ENCODE measurements at places on chromosomes 5 and 9. TPM values are rescaled to one million over a fixed set of nuclear protein-coding genes. Genes with fewer than 3 reads are reported as not detected.

Gene PTPRD
- 84.0 TPM for total RNA-seq

Gene CBY3
- total RNA-seq: not detected

Gene KCNMB1
- total RNA-seq: 0.14 TPM

Gene ASB6
- 21.7 TPM for total RNA-seq

Gene CSF1R
- total RNA-seq: 1.4 TPM

Gene BTNL8
- total RNA-seq: not detected

GRCh38 chr9:9764821-9765220, 848.0 kb downstream of the PTPRD start:
- DNase-seq: peak; percentile 3
- H3K4me3 ChIP-seq: no peak overlapping the region
- no peak overlapping the region for H3K27ac ChIP-seq
- H3K36me3 ChIP-seq: no peaks in the 10 kb centered on the region
- H3K27me3 ChIP-seq: no peaks in the 10 kb centered on the region
- no peaks in the 10 kb centered on the region for H3K4me1 ChIP-seq

DNA sequence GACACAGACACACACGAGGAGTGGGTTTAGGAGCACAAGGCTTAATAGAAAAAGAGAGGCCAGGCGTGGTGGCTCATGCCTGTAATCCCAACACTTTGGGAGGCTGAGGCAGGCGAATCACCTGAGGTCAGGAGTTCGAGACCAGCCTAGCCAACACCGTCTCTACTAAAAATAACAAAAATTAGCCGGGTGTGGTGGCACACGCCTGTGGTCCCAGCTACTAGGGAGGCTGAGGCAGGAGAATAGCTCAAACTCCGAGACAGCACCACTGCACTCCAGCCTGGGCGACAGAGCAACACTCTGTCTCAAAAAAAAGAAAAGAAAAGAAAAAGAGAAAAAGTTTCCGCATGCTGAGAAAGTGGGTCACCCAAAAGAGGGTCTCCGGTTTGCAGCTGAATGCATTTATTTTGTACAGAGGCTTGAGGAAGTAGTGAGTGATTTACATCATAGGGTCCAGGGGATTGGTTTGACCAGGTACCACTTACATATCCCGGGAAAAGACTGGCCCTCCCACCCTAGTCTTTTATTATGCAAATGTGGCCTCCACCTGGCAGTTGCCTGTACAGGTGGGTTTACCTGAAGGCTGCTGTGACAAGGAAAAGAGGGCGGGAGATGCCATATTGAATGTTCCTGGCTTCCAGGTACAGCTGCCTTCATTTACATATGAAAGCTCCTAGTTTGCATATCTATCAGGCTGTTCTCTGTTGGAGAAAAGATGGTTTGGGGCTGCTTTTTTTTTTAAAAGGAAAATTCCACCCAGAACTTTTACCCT, 366.2 kb upstream of the GRAMD2B start:
- no peaks in the 10 kb centered on the region for H3K4me1 ChIP-seq
- no peak overlapping the region for H3K27ac ChIP-seq
- H3K27me3 ChIP-seq: no peaks in the 10 kb centered on the region
- DNase-seq: no peak

DNA sequence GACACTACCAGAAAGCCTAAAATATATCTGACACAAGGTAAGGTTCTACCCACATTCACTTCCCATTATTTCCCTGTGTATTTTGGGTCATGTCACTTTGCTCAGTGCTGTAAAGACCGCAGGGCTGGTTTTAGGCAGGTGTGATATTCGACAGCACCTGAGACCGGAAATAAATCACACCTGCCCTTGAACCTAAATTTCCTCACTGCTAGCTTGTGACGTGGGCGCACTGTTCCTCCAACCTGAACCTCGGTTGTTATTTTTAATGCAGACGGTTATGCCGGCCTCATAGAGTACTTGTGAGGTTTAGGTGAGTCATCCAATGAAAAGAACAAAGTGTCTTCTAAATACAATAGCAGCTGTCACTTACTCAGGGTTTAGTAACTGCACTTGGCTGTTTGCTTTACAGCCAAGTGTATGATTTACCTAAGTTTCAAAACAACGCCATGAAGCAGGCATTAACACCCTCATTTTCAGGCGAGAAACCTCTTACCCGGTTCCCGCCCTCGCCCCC, 20.7 kb upstream of the ZNF782 start:
- H3K27me3 ChIP-seq: peaks cover 21% of the 10 kb centered on the region
- peak; percentile 43 for DNase-seq
- peaks cover 13% of the 10 kb centered on the region for H3K4me1 ChIP-seq
- H3K27ac ChIP-seq: no peak overlapping the region
- no peaks in the 10 kb centered on the region for H3K36me3 ChIP-seq

GRCh38 chr9:35569206-35569605, 35.9 kb upstream of the TESK1 start:
- H3K4me1 ChIP-seq: no peaks in the 10 kb centered on the region
- H3K36me3 ChIP-seq: no peaks in the 10 kb centered on the region
- no peak overlapping the region for H3K27ac ChIP-seq
- no peak for DNase-seq
- H3K4me3 ChIP-seq: no peak overlapping the region
- no peaks in the 10 kb centered on the region for H3K27me3 ChIP-seq

DNA sequence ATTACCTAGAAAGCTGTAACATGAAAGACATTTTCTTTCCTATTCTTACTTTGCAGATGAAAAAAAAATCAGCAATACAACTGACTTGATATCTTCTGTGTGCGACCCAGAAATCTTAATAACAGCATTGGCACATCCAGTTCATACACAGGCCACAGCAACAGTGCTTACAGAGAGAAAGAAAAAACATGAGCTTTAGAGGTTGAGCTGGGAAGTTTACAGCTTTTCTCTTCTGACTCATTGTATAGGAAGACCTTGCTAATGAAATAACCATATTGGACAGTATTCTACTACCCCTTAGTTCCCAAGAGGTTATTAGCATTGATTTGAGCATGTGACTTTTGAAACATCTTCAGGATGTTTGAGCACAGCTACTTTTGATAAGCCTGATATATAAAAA, 1033.4 kb upstream of the DMAC1 start:
- DNase-seq: no peak
- H3K4me1 ChIP-seq: no peaks in the 10 kb centered on the region
- no peaks in the 10 kb centered on the region for H3K27me3 ChIP-seq
- no peak overlapping the region for H3K27ac ChIP-seq
- H3K36me3 ChIP-seq: no peaks in the 10 kb centered on the region

DNA sequence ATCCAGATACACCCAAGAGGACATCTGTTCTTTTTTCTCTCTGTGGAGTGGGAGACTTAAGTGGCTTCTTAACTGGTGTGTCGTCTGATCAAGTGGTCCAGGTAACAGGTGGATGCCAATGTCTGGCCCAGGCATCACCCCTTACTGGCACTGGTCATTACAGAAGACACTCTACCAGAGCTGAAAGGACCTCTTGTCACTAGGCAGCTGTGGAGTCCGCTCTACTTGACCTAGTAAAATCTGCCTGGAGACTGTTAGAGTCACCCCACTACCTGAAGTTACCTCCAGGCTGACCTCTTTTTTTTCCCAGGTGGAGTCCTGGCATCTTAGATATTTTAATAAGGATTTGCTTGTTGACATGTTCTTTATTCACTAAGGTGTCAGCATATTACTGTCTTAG, 22.5 kb downstream of the FXN start:
- no peaks in the 10 kb centered on the region for H3K27me3 ChIP-seq
- no peak overlapping the region for H3K4me3 ChIP-seq
- DNase-seq: no peak
- H3K4me1 ChIP-seq: no peaks in the 10 kb centered on the region

GRCh38 chr5:5424736-5425135, 2.3 kb downstream of the ICE1 start:
- peaks cover 2% of the 10 kb centered on the region for H3K36me3 ChIP-seq
- DNase-seq: peak; percentile 41
- H3K27ac ChIP-seq: no peak overlapping the region
- peaks cover 32% of the 10 kb centered on the region for H3K4me1 ChIP-seq
- no peak overlapping the region for H3K4me3 ChIP-seq

DNA sequence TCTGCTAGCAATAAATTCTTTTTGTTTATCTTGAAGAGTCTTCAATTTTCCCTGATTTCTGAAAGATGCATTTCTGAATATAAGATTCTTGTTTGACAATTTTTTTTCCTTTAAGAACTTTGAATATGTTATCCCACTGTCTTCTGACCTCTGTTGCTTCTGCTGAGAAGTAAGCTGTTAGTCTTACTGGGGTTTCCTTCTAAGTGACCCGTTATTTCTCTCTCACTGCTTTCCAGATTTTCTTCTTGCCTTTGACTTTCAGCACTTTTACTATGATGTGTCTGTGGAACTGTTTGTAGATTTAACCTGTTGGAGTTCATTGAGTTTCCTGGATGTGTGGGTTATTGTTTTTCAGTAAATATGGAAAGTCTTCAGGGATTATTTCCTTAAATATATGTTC, 205.3 kb upstream of the NFIL3 start:
- H3K4me3 ChIP-seq: no peak overlapping the region
- H3K36me3 ChIP-seq: no peaks in the 10 kb centered on the region
- no peak for DNase-seq
- peaks cover 6% of the 10 kb centered on the region for H3K27me3 ChIP-seq

DNA sequence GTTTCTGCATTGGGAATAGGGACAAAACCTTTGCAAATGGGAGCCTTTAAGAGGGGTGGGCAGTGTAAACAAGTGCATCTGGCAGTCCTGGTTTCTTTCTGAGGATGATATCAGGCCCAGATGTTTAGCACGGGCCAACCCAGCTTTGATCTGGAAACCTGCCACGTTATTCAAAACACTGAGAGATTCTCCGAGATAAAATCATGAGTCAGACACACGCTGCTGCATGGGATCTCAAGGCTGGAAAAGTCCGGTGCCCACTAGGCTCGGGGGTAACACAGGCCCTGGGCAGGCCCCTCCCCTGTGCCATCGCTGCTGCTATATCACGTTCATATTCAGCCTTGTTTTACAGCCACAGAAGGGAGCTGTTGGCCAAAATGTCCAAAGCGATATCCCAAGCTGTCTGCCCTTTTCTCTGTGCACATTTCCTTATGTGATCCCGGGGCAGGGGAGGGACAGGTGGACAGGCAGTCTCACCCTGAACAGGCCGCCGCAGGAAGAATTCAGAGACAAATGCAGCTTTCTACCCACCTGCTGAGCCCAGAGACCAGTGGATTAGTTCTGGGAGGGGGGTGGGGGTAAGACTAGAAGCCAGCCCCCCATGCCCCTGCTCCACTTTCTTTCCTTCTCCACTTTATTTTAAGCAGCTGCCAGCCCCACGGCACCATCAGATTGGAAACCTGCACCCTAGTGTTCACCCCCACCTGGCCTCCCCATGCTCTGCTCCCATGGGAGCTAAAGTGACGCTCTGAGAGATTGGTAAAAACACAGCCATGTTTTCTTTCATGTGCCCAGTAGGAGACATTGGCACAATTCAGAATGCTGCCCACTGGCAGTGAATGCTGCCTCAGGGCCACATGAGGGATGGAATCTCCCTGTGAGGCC, 63.1 kb downstream of the TMOD1 start:
- no peaks in the 10 kb centered on the region for H3K36me3 ChIP-seq
- H3K27me3 ChIP-seq: peaks cover 3% of the 10 kb centered on the region
- H3K27ac ChIP-seq: no peak overlapping the region
- H3K4me1 ChIP-seq: peaks cover 3% of the 10 kb centered on the region

DNA sequence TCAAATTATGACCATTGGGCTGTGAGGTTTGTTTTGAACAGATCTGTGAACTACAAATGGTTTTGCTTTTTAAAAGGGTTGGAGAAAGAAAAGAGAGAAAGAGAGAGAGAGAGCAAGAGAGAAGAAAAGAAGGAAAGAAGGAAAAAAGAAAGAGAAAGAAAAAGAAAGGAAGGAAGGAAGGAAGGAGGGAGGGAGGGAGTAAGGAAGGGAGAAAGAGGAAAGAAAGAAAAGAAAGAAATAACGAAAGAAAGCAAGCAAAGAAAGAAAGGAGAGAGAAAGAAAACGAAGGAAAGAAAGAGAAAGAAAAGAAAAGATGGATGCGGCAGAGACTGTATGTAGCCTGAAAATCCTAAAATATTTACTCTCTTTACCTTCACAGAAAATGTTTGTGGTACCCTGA, 104.0 kb downstream of the PARP8 start:
- H3K27ac ChIP-seq: no peak overlapping the region
- H3K4me1 ChIP-seq: peaks cover 2% of the 10 kb centered on the region
- DNase-seq: no peak
- no peaks in the 10 kb centered on the region for H3K27me3 ChIP-seq

- H3K4me3 ChIP-seq: no peak overlapping the region
- no peak overlapping the region for H3K27ac ChIP-seq
- DNase-seq: no peak
- H3K27me3 ChIP-seq: no peaks in the 10 kb centered on the region
Measured at GRCh38 chr9:92657296-92658094, 12.4 kb downstream of the IPPK start.

GRCh38 chr9:101138509-101138908, 110.0 kb downstream of the PLPPR1 start:
- H3K4me1 ChIP-seq: no peaks in the 10 kb centered on the region
- no peak overlapping the region for H3K4me3 ChIP-seq
- no peak overlapping the region for H3K27ac ChIP-seq
- DNase-seq: no peak

GRCh38 chr9:84950879-84951811, 281.6 kb downstream of the NTRK2 start:
- H3K4me1 ChIP-seq: peaks cover 5% of the 10 kb centered on the region
- H3K36me3 ChIP-seq: no peaks in the 10 kb centered on the region
- H3K27me3 ChIP-seq: peaks cover 8% of the 10 kb centered on the region
- no peak overlapping the region for H3K4me3 ChIP-seq

DNA sequence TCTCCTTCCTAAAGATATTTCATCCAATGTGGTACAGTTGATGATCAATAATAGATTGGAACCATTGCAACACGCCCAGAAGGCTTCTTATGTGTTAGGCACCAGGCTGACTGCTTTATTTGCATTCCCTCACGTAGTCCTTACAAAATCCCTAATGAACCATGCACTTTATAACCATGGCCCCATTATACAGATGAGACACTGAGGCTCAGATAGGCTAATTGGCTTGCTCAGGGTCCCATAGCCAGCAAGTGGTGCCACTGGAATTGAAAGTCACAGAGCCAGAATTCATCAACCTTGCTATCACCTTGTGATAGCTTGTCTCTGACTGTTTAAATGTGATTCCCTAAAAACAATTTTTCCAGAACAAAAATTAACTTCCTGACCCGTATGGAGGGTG, 27.8 kb upstream of the RAI14 start:
- H3K36me3 ChIP-seq: no peaks in the 10 kb centered on the region
- peaks cover 23% of the 10 kb centered on the region for H3K4me1 ChIP-seq
- no peak for DNase-seq
- H3K4me3 ChIP-seq: no peak overlapping the region
- H3K27ac ChIP-seq: peak overlapping the region; percentile 70
- no peaks in the 10 kb centered on the region for H3K27me3 ChIP-seq

DNA sequence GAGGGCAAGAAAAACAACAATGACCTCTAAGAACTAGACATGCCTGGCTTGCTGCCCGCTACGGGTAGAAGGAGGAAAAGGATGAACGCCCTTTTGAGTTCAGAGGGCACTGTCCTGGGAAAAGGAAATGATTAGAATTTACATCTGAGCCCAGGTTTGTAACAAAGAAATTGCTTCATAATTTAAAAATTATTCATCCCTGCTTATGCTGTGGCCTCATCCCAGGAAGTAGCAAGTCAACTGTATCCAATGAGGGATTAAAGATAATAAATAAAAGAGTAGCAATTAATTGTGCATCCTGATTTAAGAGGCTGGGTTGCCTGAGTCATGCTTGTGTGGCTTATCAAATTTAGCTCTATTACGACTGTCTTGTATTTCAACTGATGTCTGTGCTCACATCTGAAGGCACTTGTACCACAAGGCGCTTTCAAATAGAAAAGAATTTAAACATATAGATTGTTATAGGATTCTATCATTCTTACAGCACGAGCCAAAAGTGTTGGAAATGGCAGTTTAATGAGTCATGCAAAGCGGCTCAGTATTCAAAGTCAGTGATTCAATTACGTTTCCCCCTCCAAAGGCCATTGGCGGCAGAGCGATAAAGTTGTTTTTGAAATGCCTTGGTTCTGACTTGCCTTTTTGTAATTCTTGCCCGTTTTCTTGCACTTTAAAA, 40.0 kb upstream of the DMRT1 start:
- H3K4me3 ChIP-seq: peak overlapping the region; percentile 9
- no peaks in the 10 kb centered on the region for H3K27me3 ChIP-seq
- H3K4me1 ChIP-seq: peaks cover 18% of the 10 kb centered on the region
- peak overlapping the region; percentile 70 for H3K27ac ChIP-seq
